ENCODE measurements at places on chromosomes 11 and 22.

- DNase-seq: no peak
These were observed 58.4 kb downstream of the RPUSD4 start for GRCh38 chr11:126153006-126153405.

- DNase-seq: no peak
These were observed 11.6 kb upstream of the NXPE2 start for GRCh38 chr11:114666760-114667159.

DNA sequence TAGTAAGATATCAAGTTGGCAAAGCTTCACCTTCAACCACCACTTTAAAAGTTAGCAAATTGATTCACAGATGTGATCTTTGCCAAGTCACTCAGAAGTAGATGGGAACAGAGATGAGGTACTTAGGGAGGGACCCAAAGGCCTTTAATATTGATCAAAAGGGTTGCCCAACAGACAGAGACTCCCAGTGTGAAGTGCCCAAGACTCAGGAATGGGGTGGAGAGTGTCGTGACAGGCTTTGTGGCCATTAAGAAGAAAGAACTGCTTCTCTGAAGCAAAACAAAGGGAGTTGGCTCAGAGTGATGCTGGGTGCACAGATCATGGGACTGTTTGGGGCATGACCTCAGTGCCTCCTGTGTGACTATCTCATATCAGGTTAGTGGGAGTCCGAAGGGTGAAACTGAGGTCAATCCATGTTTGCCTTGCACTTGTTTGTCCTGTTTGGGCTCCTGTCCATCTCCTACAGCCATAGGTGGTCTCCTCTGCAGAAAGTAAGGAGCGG, 132.3 kb downstream of the APIP start:
- DNase-seq: no peak

DNA sequence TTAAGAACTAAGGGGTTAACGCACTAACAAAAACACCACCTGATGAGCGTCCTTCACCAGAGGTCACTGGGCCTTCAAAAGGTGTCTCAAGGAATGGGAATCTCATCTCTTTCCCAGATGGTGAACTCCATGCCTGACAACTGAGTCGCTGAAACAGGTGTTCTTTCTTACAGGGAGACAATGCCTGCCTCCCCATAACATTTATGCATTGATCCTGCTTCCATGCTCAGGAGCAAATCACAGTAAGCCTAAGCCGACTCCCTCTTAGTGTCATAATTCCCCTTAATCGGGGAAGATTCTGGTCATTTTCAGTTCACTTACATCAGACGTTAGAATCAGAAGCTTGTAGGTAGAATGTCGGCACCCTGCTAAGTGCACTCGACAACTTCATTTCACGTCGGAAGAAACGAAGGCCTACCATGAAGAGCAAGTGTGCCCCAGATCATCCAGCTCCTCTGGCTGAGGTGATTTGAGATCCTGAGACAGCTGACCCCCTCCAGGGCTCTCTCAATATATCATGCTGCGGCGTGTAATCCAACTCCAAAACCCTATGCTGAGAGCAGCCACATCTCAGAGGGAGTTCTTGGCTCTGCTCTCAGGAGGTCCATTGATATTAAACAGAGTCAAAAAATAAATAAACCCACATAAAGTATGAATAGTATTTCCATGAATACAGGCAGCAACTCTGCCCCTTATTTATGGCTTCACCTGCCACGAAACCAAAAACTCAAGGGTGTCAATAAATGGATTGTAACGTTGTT, 163.1 kb downstream of the LARGE1 start:
- DNase-seq: no peak

DNA sequence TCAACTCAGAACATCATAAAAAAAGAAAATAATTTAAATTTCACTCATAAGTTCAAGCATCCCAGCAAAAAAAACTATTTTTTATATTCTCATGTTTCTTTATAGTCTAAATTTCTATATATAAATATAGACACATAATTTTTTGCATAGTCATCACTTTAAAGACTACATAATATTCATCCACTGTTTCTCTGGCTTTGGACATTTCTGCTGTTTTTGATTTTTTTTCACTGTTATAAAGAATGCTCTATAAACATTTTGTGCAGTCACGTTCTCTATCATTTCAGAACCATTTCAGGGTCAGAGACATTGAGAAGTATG, 59.7 kb upstream of the CLPB start:
- DNase-seq: no peak

- no peak for DNase-seq
These were observed 13.4 kb downstream of the IL18 start for GRCh38 chr11:112150517-112150916.

GRCh38 chr11:114964676-114965214, 286.4 kb downstream of the NXPE2 start:
- no peak for DNase-seq

DNA sequence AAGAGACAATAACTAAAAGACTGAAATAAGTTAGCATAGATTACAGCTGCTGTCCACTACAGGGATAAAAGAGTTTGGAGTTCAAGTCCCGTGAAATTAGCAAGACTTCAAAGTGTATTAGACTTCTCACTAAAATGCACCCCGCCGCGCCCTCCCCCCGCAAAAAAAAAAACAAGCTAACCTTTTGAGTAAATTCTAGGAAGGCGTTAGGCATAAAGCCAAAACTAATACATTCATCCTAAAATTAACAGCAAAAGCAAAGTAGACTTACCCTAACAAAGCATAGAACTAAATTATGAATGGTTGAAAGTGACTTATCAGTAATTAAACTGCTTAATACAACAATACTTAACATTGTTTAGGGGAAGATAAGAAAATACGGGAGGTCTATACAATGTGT, 581.0 kb upstream of the CHORDC1 start:
- DNase-seq: no peak

DNA sequence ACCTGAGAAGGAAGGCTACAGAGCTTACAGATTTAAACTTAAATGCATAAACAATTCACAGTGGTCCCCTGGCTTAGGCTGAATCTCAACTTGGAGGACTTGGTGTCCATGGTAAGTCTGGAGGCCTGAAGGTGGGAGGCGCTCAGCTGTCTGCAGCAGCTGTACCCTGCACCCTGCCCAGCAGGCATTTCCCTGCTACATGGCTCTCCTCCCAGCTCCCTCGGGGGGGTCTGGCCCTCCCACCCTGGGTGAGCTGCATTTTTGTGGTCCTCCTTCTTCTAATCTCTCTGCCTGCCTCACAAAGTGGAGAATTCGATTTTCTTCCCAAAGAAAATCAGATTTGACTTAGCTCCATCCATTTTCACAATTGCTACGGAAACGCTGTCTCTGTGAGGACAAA, 273.2 kb downstream of the KIRREL3 start:
- DNase-seq: no peak

DNA sequence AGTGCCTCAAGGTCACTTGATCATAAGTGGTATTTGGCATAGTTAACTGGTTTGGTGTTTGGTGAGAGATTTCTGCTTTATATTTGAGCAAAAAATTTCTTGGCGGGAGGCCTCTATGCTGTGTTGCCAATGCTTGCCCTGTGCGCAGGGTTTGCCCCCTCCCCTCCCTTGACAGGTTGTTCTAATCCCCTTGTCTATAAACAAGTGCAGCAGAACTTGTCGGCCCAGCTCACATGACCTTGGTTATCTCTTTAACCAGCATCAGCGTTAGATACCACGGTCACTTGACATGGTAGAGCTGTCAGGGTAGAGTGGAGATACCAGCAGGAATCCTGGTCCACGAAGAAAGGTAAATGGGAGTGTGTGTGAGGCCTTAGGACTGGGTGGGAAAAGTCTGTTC, 35.6 kb downstream of the MARK2 start:
- DNase-seq: no peak

DNA sequence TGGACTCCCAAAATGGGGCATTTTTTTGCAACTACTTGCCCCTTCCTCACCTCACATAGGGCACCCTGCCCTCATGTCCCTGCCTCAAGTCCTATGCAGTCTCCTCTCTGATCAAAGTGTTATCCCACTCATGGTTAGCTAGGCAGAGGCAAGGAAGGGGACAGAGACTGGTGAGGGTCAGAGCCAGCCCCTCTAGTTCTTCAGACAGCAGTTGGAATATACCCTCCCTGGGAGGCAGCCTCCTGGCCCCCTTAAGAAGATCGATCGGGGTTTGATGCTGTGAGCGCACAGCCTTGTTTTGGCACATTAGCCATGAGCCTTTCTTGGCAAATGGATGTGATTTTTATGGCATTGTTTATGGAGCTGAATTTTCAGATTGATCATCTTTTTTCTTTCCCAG, 436.9 kb downstream of the BUD13 start:
- peak; percentile 7 for DNase-seq

- no peak for DNase-seq
These were observed 1.9 kb upstream of the GRAP2 start for GRCh38 chr22:39898997-39899396.

- no peak for DNase-seq
These were observed 21.0 kb downstream of the OR5M11 start for GRCh38 chr11:56522008-56522407.

- DNase-seq: no peak
These were observed 323.4 kb downstream of the SHANK2 start for GRCh38 chr11:70928854-70929598.

GRCh38 chr11:60111793-60112192, 23.3 kb downstream of the MS4A2 start:
- no peak for DNase-seq

GRCh38 chr11:78906566-78906965, 331.9 kb upstream of the NARS2 start:
- DNase-seq: no peak

DNA sequence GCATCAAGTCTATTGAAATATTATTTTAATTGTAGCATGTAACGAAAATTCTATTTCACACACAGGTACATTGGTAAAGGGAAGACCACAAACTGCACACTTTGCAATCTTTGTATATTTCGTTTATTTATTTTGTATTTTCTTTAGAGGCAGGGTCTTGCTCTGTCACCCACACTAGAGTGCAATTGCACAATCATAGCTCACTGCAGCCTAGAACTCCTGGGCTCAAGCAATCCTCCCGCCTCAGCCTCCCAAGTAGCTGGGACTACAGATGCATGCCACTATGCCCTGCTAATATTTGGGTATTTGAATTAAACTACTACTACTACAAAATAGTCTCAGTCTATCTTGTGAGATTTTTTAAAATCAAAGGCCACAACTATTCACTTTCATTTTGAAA, 42.7 kb downstream of the GAB2 start:
- DNase-seq: no peak

- DNase-seq: peak; percentile 69
These were observed 55.3 kb upstream of the FBXO3 start for GRCh38 chr11:33829430-33830141.

DNA sequence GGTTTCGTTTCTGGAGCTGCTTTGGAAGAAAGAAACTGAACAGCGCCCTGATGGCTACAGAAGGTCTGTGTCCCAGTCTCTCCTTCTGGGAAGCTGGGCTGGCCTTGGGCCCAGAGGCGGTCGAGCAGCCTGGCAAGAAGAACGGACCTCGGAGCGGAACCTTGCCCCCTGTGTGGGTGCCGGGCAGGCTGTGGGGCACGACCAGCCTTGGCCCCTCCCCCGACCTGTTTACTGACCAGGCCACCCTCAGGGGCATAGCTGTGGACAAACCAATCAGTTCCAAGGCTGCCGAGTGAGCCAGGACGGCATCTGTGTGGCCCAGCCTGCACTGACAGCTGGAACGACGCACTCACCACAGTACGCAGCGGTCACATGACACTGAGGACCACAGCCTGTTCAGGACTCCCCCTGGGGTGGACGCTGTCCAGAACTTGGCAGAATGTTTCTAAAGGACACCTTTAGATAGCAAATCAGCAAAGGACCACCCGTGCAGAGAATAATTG, 7.2 kb downstream of the PIM3 start:
- peak; percentile 52 for DNase-seq

DNA sequence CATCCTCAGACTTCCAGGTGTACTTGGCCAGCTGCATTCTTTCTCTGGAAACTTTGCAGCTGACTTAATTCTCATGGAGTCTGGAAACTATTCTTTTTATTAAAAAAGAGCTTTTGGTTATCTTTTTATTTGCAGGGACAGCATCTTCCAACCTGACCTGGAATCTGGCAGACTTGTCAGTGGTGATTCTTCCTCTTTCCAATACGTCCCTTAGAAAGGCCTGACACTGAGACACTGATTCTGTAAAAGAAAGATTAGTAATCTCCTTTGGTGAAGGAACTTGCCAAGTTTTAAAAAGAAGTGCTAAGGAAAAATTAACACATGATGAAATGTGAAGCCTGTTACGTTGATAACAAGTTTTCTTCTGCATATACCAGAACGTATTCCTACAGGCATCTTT, 440.9 kb upstream of the RAG2 start:
- DNase-seq: no peak

DNA sequence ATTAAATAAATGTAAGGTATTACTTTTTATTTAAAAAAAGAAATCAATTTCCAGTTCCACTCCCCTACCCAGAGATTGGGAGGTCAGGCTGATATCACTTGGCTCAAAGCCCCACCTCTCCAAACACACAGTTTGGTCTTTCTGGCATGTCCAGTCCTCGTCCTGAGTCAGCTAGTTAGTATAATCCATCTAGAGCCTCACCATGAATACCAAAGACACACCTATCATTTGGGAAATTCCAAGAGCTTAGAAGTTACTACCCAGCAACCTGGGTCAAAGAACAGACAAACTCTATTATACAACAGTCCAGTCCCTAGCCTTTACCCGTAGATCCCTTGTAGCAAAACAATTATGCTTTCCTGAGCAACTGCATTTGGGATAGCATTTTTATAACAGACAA, 9.4 kb downstream of the TREH start:
- DNase-seq: no peak

GRCh38 chr11:114059278-114059983, at the start of gene ZBTB16:
ZBTB16 (plus strand) TSS chr11:114059711; CDS start chr11:114063301, 3,590 bp downstream.
- DNase-seq: peak; percentile 91

DNA sequence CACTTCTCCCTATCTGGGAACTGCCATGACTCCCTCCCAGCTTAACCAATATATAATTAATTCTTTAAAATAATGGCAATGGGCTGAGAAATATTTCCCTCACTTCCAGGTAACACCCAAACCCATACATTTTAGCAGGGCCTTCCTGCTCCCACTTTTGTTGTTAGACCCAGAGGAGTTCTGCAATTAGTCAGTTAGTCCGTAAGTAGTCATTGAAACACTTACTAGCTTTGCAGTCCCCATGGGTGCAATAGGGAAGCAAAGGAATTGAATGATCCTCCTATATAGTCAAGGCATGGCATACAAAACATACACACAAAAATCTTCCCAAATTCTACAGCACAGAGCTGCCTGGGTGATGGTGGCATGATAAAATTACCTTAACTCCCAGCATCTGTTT, 254.0 kb upstream of the TBCEL start:
- DNase-seq: peak; percentile 10

All from ecto neural progenitor cell (in vitro differentiated cells).